Memory B cell (primary cell): ENCODE measurements at places on chromosomes 13 and 19.

DNA sequence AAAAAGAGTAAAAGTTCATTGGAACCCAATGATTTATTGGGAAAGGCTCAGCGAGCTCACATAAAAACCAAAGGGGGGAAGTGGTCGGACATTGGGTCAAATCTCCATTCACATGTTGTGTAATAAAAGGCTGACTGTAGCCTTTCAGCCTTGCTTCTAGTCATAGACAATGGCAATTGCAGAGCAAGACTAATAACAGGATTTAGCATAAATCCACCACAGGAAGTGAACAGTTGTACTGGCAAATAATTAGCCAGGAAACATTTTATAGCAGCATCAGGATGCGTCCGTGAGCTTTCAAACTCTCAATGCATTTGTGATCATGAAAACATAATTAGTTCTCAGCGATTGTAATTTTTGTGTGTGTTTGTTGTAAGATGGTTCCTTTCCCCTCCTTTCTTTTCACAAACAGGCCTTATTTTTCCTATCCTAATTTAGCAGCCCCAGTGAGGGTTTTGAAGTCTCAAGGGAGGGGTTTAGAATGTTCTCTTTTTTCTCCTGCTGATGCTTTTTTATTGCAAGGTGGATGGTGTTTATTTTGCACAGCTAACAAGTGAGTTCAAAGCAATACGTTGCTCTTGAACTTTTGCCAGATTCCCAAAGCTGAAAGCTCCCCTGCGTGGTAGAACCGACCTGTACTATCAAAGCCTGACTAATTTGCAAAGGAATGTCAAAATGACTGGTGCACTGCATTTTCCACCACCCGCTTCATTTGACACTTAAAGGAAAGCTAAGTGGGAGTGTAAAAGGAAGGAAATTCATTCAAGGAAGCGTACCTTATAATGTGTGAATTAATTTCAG, 105.6 kb downstream of the SPRY2 start:
- H3K4me3 ChIP-seq: no peak overlapping the region
- no peaks in the 10 kb centered on the region for H3K36me3 ChIP-seq
- no peak for DNase-seq
- H3K27ac ChIP-seq: no peak overlapping the region
- H3K27me3 ChIP-seq: peaks cover 4% of the 10 kb centered on the region

- H3K27ac ChIP-seq: peak overlapping the region; percentile 64
- DNase-seq: no peak
- peak overlapping the region; percentile 87 for H3K4me3 ChIP-seq
- peaks cover 41% of the 10 kb centered on the region for H3K4me1 ChIP-seq
These were observed 4.6 kb downstream of the GRIN2D start for GRCh38 chr19:48398102-48398374.

DNA sequence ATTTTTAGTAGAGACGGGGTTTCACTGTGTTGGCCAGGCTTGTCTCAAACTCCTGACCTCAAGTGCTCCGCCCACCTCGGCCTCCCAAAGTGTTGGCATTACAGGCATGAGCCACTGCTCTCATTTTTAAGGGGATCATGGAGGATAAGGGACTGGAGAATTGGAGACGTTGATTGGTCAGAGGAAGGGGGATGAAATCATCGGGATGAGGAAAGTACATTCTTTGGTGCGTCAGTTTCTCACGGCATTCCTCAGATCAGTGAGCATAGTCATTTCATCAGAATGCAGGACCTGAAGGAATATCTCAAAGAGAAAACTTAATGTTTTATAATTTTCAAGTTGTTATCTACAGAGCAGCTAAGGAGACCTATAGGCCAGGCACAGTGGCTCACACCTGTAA, 14.0 kb downstream of the ZNF114 start:
- no peaks in the 10 kb centered on the region for H3K4me1 ChIP-seq
- H3K27ac ChIP-seq: no peak overlapping the region
- DNase-seq: no peak
- H3K36me3 ChIP-seq: peaks cover 13% of the 10 kb centered on the region

DNA sequence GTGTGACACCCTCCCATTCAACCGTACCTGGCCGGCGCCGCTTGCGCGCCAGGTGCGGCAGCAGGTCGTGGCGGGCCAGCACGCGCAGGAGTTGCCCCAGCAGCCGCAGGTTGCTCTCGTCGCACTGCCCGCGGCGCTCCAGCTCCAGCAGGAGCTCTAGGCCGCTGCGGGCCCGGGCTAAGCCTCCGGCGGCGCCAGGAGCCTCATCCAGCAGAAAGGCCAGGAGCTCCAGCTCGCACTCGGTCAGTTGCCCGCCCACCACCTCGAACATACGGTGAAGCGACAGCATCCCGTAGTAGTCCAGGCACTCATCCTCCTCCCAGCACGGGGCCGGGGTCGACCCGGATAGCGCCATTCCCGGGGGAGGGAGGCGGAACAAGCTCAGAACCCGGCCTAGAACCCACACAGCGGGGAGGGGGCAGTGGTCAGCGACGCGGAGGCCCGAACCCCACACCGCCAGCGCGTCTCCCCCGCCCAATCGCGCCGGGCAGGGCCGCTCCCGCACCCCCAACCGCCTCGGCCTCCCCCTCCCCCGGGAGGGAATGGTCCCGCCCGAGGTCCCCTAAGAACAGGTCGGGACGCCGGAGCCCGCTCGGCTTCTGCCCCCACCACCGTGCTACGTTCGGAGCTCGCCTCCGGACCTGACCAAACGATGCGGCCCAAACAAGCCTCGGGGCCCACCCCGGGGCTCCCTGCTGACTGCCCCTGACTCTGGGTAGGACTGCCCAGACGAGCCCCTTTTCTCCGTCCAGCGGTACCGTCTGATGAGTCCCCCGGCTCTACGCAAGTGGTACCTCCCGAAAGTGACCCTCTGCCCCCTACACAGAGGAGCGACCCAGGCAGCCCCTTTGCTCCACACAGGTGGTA, 591 bp downstream of the DEDD2 start:
- peaks cover 50% of the 10 kb centered on the region for H3K4me1 ChIP-seq
- peak overlapping the region; percentile 78 for H3K4me3 ChIP-seq
- H3K36me3 ChIP-seq: peaks cover 12% of the 10 kb centered on the region
- DNase-seq: peak; percentile 46

- DNase-seq: no peak
- no peak overlapping the region for H3K4me3 ChIP-seq
- no peaks in the 10 kb centered on the region for H3K27me3 ChIP-seq
- H3K4me1 ChIP-seq: peaks cover 10% of the 10 kb centered on the region
- peaks cover 2% of the 10 kb centered on the region for H3K36me3 ChIP-seq
- no peak overlapping the region for H3K27ac ChIP-seq
These were observed 1.7 kb downstream of the FPR1 start for GRCh38 chr19:51749979-51750378.

DNA sequence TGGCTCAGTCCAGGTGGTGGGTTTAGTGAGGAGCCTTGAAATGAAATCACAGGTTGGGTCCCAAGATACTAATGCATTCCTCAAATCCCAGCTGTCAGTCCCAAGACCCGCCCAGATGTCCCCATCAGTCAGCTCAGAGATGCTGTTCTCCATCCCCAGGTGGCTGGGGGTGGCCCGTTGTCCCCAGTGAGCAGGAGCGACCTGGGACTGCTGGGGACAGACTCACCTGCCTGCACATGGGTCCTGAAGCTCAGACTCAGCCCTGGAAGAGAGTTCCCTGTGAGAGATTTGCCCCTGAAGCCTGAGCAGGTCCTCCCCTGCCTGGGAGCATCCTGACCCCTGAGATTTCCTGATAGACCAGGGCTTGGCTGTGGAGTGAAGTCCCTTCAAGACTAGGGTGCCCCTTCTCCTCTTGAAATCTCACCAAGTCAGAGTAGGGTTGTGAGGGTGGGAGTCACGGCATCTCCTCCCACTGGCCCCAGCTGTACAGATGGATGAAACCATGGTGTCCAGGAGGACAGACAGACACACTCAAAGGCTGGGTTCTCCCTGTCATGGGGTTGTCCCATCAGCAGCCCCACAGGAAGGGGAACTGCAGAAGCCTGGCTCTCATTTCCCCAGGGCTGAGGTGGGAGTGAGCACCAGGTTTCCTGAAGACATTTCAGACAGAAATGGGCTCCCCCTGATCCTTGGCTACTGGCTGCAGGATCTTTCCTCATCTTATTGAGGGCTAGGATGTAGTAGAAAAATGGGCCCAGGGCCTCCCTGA, 14.4 kb downstream of the LILRA5 start:
- no peak overlapping the region for H3K4me3 ChIP-seq
- no peaks in the 10 kb centered on the region for H3K36me3 ChIP-seq
- H3K27me3 ChIP-seq: peaks cover 17% of the 10 kb centered on the region
- DNase-seq: no peak
- no peak overlapping the region for H3K27ac ChIP-seq

GRCh38 chr19:51511353-51511752, 9.8 kb upstream of the SIGLEC12 start:
- H3K4me3 ChIP-seq: no peak overlapping the region
- H3K27me3 ChIP-seq: no peaks in the 10 kb centered on the region
- no peaks in the 10 kb centered on the region for H3K36me3 ChIP-seq
- peaks cover 7% of the 10 kb centered on the region for H3K4me1 ChIP-seq
- DNase-seq: no peak

DNA sequence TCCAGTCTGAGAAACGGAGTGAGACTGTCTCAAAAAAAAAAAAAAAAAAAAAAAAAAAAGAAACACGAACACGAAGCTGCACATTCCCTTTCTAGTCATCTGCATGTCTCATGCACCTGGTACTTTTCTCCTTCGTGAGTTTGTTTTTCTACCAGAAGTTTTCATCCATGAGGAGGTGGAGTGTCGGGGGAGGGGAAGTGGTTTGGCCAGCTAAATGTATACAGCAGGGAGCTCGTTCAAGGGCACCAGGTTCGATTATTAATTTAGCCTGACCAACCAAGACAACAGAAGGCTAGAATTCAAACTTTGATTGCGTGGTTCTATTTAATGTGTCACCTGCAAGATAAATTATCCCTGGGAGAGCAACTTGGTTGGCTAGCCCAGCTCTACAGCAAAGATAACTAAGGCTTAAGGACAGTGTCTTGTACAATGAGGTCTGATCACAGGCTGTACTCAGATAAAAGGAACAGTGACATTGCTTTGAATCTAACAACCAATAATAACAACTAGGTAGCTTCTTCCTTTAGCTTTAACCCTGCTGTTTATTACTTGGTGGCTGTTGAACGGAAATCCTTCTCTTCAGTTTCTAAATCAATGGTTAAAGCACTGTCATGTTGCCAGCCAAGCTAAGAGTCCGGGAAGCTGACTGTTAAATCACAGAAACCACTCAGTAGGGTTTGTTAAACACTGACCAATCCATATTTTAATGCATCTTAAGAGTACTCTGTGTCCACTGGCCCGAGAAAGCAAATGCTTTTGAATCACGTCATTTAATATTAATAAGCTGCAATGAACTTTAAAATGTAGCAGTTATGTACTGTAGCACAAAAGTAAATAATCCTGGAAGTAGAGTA, 98.4 kb upstream of the STARD13 start:
- no peaks in the 10 kb centered on the region for H3K4me1 ChIP-seq
- peaks cover 2% of the 10 kb centered on the region for H3K27me3 ChIP-seq
- H3K27ac ChIP-seq: no peak overlapping the region
- H3K36me3 ChIP-seq: no peaks in the 10 kb centered on the region
- H3K4me3 ChIP-seq: no peak overlapping the region
- no peak for DNase-seq

GRCh38 chr13:100128373-100128772, 39.5 kb downstream of the PCCA start:
- H3K4me1 ChIP-seq: peaks cover 19% of the 10 kb centered on the region
- no peaks in the 10 kb centered on the region for H3K27me3 ChIP-seq
- no peak overlapping the region for H3K4me3 ChIP-seq
- no peak for DNase-seq
- H3K36me3 ChIP-seq: peaks cover 6% of the 10 kb centered on the region

DNA sequence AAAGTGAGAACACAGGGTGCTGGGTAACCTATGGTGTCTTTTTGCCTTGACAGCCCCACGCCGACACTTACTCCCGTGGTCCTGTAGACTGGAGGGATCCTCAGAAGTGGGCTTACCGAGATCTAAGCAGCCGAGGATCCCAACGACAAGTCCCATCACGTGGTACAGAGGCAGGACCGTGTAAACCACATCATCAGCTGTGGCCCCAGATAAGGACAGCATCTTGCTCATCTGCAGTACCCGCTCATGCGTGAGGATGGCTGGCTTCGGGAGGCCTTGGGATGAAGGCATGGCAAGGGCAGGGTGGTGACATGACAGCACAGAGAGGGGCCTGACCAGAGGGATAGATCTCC, 2.1 kb downstream of the SLC27A5 start:
- H3K36me3 ChIP-seq: peaks cover 6% of the 10 kb centered on the region
- DNase-seq: no peak
- H3K4me1 ChIP-seq: peaks cover 11% of the 10 kb centered on the region
- H3K27ac ChIP-seq: no peak overlapping the region
- no peaks in the 10 kb centered on the region for H3K27me3 ChIP-seq
- H3K4me3 ChIP-seq: no peak overlapping the region

DNA sequence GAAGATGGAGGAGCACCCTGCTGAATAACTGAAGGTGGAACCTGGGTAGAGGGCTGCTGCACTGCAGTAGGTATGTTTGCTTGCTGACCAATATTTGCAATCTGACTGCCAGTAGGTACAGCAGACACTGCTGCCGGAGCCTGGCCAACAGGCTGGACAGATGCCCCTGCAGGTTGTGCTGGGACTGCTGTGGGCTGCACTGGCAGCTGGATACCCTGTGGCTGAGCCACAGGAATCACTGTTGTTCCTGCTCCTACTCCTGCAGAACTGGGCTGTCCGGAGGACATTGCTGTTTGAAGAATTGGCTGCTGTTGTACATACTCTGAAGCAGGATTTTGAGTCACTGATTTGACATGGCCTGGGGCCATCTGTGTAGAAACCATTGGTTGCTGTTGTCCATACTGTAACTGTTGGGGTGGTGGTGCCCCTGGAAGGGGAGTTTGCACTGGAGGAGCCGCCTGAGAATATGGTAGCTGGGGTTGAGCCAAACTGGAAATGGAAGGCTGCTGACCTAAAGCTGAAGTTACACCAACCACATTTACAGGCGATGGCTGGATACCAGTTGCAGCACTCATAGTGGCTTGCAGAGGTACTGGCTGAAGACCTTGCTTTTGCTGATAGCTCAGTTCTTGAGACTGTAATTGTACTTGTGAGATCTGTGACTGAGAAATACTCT, 2.2 kb downstream of the TSC22D1 start:
- H3K36me3 ChIP-seq: peaks cover 2% of the 10 kb centered on the region
- H3K4me3 ChIP-seq: no peak overlapping the region
- H3K27me3 ChIP-seq: no peaks in the 10 kb centered on the region
- H3K27ac ChIP-seq: no peak overlapping the region
- no peak for DNase-seq
- H3K4me1 ChIP-seq: peaks cover 36% of the 10 kb centered on the region
